Lower lobe of right lung (tissue), 2 donors: ENCODE measurements at places on chromosomes 2 and 18. TPM values are rescaled to one million over a fixed set of nuclear protein-coding genes. Genes with fewer than 3 reads are reported as not detected.

- DNase-seq = no peak
Measured at GRCh38 chr2:128988326-128988725, 669.7 kb upstream of the HS6ST1 start.

ABCG5 gene
- total RNA-seq = not detected

DNA sequence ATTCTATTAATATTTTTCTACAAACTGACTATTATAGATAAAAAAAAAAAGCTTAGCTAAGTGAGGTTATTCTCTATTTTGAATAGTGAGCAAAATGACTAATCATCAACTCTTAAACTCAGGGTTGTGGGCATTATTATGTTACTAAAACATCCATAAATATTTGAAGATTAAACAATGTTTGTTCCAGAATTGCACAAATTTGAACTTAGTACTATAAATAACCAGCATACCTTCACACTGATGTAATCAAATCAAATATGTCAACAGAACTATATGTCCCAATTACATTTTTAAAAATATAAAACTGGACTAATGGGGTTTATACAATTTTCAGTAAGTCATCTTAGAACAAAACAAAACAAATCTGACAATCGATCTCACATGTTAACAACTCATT lies 800.9 kb downstream of the LRP1B start:
- no peak for DNase-seq

DNA sequence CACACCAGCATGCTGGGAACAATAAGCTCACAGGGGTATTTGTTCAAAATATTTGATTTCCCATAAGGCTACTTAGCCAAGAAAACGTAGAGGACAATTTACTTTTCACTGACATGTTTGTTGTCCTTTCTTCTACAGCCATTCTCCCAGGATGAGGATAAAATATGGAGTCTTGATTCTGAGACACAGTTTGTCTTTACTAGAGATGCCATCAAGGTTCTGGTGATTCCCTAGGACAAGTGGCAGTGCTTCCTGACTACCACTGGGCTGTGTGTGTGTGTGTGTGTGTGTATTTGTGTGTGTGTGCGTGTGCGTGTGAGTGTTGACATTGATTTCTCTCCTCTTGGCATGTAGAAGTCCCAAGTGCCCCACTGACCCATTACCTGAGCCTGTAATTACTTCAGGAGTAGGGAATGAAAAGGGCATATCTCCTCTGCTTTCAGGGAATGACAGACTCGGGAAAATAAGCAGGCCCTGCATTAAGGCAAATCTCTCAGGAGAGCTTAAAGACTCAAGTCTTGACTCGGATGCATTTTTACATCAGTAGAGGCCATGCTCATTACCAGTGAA lies 761.6 kb downstream of the DCC start:
- no peak for DNase-seq

GATA6 gene
- 22.1 TPM for total RNA-seq

LINC00305 gene
- total RNA-seq = not detected

DNA sequence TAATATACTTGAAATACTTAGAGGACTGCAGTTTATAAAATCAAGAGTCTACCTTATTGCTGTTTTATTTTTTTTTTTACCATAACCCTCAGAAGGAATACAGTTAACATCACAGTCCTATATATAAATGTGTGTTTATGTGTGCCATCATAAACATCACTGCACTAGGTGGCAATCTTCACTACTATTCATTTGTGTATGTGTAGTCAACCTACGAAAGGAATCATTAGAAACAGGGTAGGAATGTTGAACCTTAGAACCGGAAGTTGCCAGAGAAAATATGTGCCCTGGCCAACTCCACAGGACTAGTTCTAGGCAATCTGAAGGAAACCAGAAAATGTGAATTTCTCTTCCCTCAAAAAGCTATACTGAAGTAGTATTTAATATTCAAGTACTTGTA lies 3.4 kb downstream of the GEN1 start:
- no peak for DNase-seq

CDK15 gene
- 4.5 TPM for total RNA-seq

SPATA3 gene
- total RNA-seq = not detected

DNA sequence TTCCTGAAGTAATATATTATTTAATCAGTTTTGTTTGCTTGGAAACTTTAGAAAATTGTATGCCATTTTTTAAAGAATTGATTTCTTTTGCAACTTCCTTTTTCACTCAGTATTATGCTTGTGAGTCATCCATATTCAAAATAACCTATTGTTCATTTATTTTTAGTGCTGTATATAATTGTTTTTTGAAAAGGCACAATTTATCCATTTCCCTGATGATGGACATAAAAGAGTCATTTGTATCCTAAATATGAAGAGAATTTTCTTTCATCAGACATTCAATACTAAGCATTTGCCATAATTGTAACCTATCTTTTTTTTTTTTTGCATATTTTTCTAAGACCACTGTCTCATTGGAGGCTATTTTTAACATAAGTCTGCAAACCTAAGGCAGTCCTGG lies 134.1 kb upstream of the SERPINE2 start:
- DNase-seq = no peak

DNA sequence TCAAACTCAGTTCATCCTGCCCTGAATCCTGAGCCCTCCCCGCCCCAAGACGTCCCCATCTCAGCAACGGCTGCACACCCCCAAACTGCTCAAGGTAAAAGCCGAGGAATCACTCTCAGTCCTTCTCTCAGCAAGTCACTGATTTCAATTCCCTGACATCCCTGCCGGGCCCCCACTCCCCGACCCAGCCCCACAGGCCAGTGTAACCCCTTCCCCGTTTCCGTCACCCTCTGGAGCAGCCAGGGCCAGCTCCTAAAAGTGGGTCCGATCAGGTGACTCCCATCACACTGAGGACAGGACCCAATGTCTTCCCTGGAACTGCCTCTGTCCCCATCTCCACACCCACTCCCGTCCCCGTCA lies 20.5 kb downstream of the SNORC start:
- DNase-seq = no peak

GRCh38 chr2:47297767-47298425 lies 105.1 kb upstream of the MSH2 start:
- DNase-seq = no peak

GRCh38 chr2:63658176-63658968 lies 69.6 kb downstream of the MDH1 start:
- no peak for DNase-seq

DNA sequence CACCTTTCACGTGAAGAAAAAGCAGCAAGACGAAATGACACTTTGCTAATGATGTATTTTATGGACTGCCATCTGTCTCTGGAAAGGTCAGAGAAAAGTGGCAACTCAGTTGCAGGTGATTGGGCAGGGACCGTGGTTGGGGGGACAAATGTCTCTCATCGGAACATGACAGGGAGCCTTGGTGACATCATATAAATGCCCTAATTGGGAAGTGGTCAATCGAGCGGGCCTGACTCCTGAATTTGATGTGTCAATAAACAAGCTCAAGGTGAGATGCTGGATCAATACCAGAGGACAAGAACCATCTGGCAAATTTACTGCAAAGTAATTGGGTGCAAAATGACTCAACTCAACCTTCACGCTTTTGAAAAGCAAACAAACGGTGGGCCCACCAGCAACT lies 151.9 kb upstream of the SKOR2 start:
- DNase-seq = no peak

DNA sequence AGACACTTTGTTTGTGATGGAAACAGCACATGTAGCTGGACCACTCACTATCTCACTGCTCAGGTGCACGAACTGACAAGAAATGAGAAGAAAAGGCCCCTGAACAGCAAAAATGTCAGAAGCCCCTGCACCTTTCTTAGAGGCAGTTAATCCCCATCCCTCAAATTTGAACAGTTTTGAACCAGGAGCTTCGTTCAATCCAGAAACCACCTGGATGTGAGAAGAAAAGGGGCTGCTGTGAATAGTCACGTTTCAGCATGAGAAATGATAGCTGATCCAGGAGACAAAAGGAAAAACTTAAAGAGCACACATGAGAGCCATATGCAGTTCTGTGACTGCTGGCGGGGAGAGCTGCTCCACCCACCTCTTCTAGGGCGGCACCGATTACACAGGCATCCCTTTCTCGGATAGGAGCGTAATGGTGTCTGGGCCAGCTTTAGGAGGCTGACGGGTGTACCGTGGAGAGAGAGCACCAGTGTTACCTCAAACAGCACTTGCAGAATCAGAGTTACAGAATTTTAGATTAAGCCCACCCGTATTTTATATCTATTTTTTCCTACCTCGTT lies 117.0 kb upstream of the EML6 start:
- no peak for DNase-seq

DNA sequence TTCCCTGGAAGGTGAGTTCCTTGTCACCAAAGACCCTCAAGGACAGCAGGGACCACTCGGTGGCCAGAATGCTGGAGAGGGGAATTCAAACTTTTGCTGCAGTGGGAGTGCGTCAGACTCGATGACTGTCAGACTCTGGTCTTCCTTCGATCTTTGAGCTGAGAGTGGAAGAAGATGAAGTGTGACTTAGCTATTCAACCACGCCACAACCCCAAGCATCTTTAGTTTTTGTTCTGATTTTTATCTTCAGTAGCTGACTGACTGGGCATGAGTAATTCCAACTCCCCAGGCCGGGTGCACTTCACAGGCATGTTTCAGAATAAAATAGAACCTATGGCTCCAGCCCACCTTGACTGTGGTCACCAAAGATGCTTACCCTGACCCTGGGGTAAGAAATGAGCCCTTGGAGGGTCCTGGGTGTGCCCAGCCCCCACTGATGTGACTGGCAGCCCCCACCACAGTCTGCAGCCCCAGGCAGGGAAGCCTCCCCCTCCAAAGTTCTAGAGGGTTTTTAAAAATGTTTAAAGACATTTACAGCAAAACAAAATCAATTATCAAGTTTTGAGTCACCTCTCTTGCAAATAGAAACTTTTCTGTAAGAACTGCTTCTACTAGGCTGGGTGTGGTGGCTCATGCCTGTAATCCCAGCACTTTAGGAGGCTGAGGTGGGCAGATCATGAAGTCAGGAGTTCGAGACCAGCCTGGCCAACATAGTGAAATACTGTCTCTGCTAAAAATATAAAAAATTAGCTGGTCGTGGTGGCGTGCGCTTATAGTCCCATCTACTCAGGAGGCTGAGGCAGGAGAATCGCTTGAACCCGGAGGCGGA lies 24.9 kb upstream of the YWHAQ start:
- DNase-seq = no peak

DNA sequence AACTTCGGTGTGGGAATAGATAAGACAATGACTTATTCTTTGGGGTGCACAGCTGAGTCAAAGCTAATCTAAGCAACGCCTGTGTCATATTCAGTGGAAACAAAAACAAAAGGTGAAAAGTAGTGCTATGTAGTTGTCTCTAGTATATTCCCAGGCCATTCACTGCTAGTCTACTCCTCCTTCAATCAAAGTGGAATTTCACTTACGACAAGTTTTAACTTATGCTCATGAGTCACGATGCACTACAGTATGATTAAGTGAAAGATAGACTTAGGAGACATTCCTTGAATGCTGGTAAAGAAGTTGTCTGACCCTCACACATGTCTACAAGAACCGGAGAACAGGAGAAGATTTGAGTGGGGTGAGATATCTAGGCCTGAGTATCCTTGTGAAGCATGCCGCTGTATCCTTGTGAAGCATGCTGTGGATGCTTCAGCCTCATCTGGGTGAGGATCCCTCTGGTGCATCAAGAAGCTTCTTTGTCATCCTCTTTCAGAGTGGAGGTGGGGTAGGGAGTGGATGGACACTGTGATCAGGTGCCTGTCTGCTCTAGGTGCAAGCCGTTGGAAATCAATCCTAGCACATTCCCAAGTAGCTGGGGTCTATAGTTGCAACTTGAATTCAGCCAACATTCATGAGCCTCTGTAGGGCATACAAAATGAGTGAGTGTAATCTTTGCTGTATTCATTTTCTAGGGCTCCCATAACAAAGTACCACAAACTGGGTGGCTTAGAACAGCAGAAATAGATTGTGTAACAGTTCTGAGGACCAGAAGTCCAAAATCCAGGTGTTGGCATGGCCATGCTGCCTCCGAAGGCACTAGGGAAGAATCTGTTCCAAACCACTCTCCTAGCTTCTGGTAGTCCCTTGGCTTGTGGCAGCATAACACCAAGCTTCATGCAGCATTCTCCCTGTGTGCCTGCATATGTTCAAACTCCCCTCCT lies 173.5 kb upstream of the FN1 start:
- no peak for DNase-seq

C2orf78 gene
- total RNA-seq = not detected

- DNase-seq = no peak
Measured at GRCh38 chr2:70926042-70926441, 9.7 kb upstream of the ATP6V1B1 start.

ABCB11 gene
- total RNA-seq = 0.32 TPM

PIGN gene
- 25.9 TPM for total RNA-seq

DNA sequence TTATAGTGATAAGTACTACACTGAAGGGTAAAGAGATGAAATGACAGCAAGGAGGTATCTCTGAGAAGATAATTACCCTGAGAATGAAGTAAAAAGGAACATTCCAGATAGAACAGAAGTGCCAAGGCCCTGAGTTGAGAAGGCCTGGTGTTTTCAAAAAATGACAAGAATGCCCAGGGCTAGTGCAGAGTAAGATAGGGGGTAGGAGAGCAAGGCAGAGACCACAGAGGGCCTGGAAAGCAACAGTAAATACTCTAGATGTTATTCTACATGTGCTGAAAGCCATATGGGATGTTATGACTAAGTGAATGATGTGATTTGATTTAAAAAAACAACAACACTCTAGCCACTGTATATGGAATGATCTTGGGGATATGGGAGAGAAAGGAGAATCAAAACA lies 52.3 kb downstream of the BAZ2B start:
- no peak for DNase-seq

DNA sequence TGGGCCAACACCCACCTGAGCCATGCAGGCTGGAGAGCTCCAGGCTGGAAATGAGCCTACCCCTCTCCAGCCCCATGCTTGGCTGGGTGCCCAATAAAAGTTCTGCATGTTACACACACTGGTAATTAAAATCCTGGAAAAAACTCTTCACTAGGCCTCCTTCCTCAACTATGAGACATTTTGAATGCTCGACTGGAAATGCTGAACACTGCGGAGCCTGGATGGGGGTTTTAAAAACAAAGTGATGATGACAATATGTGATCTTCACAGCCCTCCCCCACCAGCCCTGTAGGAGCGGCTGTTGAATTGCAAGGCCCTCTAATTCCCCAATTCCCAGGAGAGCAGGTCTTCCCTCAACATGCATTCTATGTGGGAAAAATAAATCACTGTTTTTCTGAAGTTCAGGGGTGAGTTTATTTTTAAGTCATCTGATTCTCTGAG lies 179.2 kb downstream of the TTC32 start:
- no peak for DNase-seq

- no peak for DNase-seq
Measured at GRCh38 chr2:29269095-29269764, 154.0 kb downstream of the CLIP4 start.
